Colonic mucosa (tissue), 4 donors: ENCODE measurements at places on chromosomes 5 and 9.

DNA sequence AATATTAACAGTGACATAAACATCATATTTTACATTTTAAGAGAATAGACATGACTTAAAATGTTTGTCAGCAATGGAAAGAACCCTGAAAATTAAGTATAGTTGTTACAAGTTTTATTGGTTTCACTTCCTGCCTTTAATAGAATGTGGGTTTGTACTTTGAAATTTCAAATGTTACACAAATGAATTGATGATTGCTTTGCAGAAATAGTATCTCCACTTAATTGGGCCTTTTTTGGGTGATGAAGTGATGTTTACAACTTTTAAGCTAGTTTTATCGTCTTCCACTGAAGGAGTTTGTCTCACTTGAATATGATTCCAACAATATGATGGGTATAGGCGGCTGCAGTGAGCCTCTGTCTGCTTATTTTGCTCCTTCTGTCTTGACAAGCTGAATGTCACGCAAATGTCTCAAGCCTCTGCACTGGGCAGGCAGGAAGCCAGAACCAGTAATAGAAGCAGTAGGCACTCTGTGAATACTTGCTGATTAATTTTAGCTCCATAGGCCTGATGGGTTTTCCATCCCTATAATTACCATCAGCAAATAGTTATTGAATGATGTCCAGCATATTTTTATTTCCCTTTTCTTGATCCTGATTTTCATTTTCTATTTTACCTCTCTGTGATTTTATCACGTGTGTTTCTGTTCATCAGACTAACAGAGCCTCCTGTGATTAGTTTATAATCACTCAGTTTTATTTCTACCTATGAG, 10.6 kb upstream of the NR3C1 start:
- DNase-seq = no peak

GRCh38 chr5:111914966-111915636, 158.1 kb upstream of the NREP start:
- no peak for DNase-seq

GRCh38 chr5:124729720-124730359, 16.6 kb downstream of the ZNF608 start:
- DNase-seq = no peak

DNA sequence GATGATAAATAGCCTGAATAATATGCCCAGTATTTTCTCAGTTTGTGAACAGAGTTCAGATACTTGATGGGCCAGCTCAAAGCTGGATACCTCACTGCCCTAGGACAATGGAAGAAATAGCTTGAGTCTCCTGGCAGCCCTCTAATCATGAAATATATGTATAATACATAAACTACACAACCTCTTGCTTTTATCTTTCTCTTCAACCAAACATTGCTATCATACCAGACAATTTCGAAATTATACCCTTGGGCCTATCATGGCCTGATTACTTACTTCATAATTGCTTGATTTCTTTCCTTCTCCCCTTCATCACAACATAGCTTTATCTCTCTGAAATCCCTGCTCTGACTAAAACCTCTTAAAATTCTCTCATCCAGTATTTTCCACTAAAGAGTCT, 1144.9 kb upstream of the C9orf72 start:
- no peak for DNase-seq

GRCh38 chr5:150309886-150310239, 7.2 kb upstream of the ARSI start:
- no peak for DNase-seq

- no peak for DNase-seq
These were observed 1.3 kb upstream of the ERMP1 start for GRCh38 chr9:5834214-5834613.

DNA sequence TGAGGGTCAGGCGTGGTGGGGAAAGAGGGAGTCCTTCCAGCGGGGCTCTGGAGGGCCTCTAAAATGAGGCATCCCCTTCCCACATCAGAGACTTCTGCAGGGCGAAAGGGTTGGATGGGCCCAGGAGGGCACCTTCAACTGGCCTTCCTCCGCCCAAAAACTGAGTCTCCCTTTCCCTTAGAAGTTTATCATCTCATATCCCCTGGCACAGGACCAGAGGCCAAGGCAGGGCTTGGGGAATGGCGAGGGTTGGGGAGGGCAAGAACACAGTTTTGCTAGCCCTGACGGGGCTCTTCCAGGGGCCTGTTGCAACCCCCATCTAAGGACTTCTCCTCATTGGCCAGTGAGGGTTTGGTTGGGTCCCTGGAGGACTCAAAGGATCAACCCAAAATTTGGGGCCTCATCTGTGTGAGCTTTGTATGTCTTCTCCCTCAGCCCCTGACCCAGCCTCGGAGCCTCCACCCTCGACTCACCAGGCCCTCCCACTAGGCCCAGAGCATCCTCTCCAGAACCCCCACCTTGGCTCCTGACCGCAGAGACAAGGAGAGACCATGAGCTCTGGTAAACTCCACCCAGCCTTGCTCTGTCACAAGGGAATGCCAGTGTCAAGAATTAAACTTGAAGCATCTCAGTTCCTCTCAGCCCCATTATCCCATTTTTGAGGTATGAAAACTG, 24.1 kb downstream of the AQP7 start:
- no peak for DNase-seq

DNA sequence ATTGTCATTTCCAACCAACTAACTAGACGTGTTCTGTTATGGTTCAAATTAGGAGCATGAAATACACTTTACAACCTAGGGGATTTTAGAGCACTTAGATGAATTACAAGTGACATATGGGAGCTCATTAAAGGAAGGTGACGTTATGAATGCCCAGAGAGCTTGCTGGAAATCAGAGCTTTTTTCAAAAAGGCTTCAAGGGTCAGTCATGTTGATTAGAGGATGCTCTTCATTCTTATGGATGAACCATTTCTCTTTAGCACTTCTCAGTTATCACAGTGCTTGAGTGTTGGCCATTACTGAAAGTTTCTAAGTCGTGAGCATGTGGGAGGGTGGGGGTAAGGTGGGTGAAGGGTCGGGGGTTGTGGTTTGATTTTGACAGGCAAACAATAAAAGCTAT, 1245.5 kb upstream of the DMAC1 start:
- no peak for DNase-seq

DNA sequence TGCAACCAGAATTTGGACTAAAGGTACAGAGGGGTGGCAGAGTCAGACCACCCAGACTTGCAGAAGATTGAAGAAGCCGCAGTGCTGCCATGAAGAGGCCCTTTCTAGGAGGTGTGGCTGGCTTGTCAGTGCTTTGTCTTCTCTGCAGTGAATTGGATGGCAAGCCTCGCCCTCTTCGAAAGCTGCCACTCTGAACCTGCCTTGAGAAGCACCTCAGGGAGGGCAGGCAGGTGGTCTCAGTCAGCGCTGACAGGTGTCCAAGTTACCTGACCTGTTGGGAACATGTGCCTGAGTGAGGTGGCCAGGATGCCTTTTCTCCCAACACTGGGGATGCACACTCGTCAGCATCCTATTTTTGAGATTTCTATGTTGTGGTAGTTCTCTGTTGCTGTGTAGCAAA, 6.2 kb downstream of the TENT4A start:
- peak; percentile 11 for DNase-seq
